ENCODE measurements at places on chromosomes 4 and X. TPM values are rescaled to one million over a fixed set of nuclear protein-coding genes. Genes with fewer than 3 reads are reported as not detected.

The MAML3 gene
- 2.2 TPM for total RNA-seq

GRCh38 chrX:68195561-68195960 is 237.7 kb downstream of the OPHN1 start:
- no peak for DNase-seq

The GLRA3 gene
- not detected for total RNA-seq

DNA sequence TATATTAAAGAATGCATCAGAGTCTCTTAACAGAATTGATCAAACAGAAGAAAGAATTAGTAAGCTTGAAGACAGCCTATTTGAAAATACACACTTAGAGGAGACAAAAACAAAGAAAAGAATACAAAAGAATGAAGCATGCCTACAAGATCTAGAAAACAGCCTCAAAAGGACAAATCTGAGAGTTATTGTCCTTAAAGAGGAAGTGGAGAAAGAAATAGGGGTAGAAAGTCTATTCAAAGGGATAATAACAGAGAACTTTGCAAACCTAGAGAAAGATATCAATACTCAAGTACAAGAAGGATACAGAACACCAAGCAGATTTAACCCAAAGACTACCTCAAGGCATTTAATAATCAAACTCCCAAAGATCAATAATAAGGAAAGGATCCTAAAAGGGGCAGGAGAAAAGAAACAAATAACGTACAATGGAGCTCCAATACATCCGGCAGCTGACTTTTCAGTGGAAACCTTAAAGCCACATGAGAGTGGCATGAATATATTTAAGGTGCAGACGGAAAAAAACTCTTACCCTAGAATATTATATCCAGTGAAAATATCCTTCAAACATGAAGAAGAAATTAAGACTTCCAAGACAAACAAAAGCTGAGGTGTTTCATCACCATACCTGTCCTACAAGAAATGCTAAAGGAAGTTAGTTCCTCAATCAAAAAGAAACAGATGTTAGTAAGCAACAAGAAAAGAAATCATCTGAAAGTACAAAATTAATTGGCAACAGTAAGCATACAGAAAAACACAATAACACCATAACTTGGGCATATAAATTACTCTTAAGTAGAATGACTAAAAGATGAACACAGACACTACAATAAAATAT is 36.1 kb downstream of the LRBA start:
- no peak for DNase-seq

The NPY1R gene
- total RNA-seq: not detected

DNA sequence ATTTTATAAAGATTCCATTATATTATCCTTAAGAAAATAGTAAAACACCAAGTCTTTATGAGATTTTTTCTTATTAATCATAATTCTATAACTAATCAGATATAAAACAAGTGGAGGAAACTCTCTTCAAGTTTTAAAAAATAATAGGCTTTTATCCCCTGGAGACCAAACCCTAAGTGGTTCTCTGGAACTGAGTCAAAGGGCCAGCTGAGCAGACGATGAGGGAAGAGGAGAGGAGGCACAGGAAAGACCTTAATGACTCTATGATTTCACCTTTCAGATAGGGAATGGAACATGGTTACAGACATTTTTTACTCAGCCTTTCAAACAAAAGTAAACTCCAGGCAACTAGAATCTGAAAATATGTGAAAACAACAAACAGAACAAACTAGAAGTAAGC is 201.8 kb downstream of the SLC39A8 start:
- no peak for DNase-seq

DNA sequence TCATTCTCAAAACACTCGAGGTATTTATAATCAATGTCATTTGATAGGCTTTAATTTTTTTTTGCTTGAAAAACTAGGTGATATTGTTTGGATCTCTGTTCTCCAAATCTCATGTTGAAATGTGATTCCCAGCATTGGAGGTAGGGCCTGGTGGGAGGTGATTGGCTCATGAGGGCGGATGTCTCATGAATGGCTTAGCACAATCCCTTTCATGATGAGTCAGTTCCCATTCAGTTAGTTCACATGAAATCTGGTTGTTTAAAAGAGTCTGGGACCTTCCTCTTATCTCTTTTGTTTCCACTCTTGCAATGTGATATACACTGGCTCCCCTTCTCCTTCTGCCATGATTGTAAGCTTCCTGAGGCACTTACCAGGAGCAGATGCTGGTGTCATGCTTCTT is 638.7 kb downstream of the DMD start:
- DNase-seq: no peak

DNA sequence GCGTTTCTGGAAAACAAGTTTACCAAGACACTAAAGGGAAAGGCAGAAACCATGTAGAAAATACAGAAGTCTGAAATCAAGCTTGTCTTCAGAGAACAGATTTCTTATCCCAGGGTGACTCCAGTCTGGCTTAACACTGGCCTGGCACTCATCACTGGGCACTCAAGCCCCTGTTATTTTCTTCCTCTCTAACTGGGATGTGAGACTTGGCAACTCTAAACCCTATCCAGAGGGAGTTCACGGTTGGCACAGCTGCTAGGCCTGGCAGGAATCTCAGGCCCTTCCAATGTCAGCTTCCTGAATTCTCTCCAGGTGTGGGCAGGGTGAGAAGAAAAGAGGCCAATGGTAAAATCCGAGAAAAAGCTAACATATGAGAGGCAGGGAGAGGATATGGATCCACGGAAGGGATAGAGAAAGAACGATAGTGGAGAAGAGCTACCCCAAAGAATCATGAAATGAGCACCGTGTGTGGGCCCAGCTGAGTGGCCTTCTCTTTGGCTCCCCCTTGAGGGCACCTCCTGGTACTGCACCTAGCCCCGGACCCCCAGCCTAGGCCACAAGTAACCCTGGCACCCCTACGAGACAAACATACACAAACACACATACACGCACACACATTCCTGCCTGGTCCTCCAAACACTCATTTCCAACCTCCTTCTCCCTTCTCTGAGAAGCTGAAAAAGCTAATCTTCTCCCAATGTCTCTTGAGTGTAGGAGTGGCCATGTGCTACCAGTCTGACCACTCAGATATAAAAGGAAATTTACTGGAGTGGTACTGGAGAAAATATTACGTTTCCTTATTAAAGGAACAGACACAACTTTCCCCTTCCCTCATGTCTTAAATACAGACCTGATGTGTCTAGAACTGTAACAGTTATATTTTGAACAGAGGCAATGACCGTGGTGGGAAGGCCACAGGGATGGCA is 16.6 kb upstream of the PTCHD1 start:
- DNase-seq: peak; percentile 15

GRCh38 chr4:141724646-141725045 is 88.3 kb downstream of the IL15 start:
- no peak for DNase-seq

- DNase-seq: no peak
Observed at GRCh38 chrX:112784692-112785091, 55.9 kb downstream of the AMOT start.

DNA sequence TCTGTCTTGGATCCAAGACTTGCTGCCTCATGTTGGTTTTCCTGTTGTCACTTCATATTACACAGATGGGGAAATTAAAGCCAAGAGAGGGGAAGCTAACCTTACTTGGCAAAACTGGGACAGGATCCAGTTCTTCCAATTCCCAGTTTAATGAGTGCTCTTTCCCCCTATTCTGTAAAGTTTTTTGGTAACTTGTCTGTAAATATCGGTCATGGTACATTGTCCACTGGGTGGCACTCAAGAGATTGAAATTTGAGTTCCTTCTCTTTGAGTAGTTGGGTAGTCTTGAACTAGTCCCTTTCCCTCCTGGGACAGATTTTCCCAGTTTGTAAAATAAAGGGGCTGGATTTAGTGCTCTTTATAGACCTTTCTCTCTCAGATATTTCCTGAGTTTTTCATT is 12.4 kb upstream of the EOLA2 start:
- peak; percentile 28 for DNase-seq

DNA sequence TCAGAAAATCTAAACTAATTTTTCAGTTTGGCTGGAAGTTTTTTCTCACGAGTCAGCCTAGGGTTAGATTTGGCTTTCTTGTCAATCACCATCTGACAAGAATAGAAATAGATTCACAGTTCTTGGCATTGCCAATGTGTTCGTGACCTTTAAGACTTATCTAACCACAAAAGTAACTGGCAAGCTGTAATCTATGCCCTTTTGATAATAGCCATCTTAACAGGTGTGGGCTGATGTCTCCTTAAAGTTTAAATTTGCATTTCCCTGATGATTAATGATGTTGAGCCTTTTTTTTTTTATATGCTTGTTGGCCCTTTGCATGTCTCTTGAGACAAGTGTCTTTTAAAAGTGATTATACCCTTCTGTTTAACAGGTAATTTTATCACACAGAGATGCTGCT is 460.3 kb upstream of the PRKX start:
- no peak for DNase-seq

- no peak for DNase-seq
Observed at GRCh38 chr4:7652006-7652405, 217.3 kb upstream of the PSAPL1 start.

GRCh38 chr4:183906739-183907651 is 1.9 kb downstream of the STOX2 start:
- no peak for DNase-seq

The HELT gene
- not detected for total RNA-seq

DNA sequence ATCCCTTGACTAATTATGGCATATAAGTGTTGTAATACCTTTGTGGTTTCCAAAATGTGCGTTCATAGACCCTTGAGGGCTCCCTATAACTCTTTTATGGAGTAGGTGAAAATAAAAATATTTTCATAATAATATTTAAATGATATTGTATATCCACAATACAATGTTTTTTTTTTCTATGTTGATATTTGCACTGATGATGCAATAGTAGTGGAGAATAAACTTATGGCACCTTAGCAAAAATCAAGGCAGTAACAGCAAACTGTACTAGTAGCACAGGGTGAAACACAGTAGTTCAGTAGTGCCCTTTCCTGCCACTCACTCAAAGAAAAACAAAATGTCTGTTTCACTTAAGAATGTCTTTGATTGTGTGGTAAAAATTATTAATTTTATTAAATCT is 465.3 kb downstream of the C4orf33 start:
- DNase-seq: no peak

The MAGEB6 gene
- total RNA-seq: not detected

The SATL1 gene
- total RNA-seq: not detected

GRCh38 chrX:9646471-9647224 is 119.0 kb downstream of the GPR143 start:
- DNase-seq: no peak

GRCh38 chr4:138656990-138657389 is 358.6 kb upstream of the NOCT start:
- DNase-seq: no peak

The AMOT gene
- total RNA-seq: 0.69 TPM

DNA sequence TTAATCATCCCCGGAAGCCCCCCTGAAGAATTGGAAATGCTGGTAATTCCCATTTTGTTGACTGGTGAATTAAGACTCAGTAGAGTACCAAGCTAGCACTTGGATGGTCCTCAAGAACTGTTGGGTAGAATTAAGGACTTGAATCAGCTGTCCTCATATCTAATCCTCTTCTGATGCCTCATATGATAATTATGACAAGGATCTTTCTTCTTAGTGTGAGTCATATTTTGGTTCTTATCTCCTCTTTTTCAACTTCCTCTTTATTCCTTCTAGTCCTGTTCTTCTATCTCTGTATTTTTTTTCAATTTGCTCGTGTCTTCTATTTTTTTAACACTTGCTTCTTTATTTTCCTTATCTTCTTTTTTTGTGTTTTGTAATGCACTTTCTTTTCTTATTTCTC is 206.3 kb upstream of the ANXA3 start:
- DNase-seq: no peak

GRCh38 chrX:34877436-34877835 is 65.2 kb upstream of the FAM47B start:
- DNase-seq: no peak

The NPFFR2 gene
- not detected for total RNA-seq

DNA sequence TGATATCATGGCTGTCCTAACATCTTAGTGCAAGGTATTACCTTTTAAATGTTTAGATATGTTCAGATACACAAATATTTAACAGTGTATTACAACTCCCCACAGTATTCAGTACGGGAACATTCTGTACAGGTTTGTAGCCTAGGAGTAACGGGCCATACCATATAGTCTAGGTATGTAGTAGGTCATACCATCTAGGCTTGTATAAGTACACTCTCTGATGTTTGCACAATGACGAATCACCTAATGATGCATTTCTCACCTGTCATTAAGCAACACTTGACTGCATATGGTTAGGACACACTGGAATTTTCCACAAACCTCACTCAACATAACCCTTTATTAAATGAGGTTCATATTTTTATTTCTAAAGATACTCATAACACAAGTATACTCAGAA is 67.7 kb downstream of the THOC2 start:
- DNase-seq: no peak

DNA sequence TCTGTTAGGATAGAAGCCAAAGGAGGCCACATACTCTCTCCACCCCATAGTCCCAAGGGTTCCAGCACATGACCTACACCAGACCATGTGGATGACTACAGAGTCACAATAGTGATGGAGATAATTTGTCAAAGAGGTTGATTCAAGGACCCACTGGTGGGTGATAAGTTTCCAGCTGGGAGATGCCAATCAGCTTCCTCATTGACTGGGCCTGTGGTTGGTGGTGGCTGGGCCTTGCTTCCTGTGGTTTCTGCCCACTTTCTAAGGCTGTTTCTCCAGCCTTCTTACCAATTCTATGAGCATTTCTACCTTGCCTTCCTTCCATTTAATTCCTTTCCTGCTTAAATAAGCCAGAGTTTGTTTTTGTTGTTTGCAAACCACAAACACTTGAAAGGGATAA is 95.5 kb upstream of the CPEB2 start:
- no peak for DNase-seq

DNA sequence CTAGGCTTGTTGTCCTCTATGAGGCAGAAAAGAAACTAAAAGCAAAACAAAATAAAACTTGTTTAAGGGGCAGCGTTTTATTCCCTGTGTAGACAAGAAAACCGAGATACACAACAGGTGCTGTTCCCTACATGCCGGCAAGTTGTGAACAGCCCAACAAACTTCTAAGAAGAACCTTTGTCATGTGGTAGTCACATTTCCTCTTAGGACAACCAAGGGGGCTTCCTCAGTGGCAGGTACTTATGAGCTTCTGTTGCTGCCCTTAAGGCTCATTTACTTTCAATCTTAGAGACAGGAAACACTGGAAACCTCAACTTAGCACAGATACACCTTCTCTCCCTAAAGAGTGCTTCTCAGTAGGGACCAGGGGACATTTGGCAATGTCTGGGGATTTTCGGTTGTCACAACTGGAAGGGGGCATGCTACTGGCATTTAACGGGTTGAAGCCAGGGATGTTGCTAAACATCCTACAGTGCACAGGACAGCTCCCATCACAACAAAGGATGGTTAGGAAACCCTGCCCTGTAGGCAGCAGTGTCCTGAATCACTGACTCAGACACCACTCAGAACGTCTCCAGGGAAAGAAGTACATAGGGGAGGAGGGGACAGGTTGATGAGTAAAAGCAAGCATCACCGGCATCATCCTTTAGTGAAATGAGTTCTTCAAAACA is 111.0 kb downstream of the ASB9 start:
- peak; percentile 15 for DNase-seq

The MAGEB16 gene
- total RNA-seq: not detected

GRCh38 chrX:143094417-143095023 is 68.8 kb downstream of the SPANXN4 start:
- DNase-seq: no peak
